Occipital lobe (tissue), 3 donors: ENCODE measurements at places on chromosomes 6 and 20.

GRCh38 chr6:150361876-150362275, 6.9 kb upstream of the IYD start:
- DNase-seq = no peak

GRCh38 chr6:23003671-23004467, 434.5 kb downstream of the HDGFL1 start:
- DNase-seq = peak; percentile 13

DNA sequence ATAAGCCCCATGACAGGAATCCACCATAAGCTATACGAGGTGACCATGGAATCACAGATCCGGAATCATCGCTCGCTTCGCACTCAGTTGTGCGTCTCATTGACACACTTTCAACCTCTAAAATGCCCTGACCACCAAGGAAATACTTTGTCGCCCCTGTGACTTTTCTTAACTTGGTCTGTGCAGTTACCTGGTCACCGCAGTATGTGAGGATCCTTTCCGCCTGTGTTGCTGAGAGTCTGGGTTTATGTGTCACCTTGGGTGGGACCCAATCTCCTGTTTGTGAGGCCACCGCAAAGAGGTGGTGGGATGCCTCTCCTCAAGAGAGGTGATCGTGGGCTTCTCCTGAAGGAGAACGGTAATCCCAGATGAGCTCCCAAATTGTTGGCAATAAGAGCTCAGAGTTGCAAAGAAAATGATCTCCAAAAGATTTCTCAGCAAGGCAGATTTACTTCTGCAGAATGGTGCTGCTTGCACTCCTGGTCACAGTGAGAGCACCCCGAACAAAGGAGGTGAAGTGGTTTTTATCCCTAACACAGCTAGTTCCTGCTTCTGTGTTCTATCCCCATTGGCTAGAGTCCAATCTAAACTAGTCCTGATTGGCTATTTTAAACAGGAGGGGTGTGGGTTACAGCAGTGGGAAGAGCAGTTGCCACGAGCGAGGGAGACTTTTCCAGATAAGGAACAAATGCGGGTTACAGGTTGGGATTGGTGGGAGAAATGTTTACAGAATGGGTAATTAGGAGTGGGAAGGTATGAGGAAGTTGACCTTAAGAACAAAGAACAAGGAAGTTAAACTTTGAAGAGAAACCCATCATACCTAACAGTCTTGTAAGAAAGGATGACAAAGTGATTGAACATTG, 9.1 kb upstream of the ZNFX1 start:
- no peak for DNase-seq

GRCh38 chr20:23103284-23104018, 17.3 kb upstream of the CD93 start:
- no peak for DNase-seq

DNA sequence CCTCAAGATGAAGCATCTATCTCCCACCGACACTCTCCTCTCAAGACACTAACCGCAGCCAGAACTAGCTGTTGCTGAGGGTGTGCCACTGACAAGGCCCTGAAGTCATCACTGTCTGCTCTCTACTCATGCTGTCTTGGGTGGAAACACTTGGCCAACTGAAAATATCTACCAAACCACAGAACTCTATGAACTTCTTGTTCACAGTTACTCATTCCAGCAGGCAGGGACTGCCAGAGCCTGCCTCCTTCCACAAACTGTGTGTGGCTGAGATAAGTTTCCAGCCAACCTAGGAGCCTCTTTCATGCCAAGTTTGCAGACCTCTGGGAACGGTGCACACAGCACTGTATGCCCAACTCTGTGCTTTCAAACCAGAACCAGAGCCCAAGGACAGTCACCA, 45.5 kb upstream of the NXT1 start:
- no peak for DNase-seq

GRCh38 chr6:36546308-36546919, 865 bp downstream of the STK38 start:
- DNase-seq = no peak

DNA sequence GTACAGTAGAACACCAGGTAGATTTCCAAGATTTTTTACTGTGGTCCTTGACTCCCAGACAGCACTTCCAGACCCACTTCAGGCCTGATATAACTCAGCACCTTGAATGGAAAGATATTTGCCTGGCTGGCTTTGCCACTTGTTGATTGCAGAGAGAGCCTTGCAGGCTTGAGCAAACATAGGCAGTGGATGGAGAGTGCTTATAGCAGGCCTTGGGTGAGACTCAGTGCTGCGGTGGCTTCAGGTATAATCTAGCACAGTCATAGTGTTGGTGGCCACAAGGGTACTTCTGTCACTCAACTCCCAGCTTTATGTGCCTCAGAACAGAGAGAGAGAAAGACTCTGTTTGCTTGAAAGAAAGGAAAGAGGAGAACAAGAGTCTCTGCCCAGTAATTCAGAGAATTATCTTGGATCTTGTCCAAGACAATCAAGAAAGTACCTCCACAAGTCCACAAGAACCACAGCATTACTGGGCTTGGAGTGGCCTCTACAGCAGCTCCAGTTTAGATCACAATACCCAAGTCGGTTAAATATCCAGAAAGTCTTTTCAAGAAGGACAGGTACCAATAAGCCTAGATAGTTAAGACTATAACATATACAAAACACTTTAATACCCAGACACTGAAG, 70.5 kb upstream of the FKBP1C start:
- no peak for DNase-seq

- DNase-seq = no peak
Observed at GRCh38 chr6:131215219-131215618, 80.0 kb downstream of the AKAP7 start.

GRCh38 chr6:135090819-135091218, 36.2 kb upstream of the HBS1L start:
- DNase-seq = no peak

- DNase-seq = no peak
Observed at GRCh38 chr6:26172608-26172968, 85.4 kb downstream of the HFE start.

GRCh38 chr20:11380283-11380682, 537.4 kb upstream of the BTBD3 start:
- no peak for DNase-seq

DNA sequence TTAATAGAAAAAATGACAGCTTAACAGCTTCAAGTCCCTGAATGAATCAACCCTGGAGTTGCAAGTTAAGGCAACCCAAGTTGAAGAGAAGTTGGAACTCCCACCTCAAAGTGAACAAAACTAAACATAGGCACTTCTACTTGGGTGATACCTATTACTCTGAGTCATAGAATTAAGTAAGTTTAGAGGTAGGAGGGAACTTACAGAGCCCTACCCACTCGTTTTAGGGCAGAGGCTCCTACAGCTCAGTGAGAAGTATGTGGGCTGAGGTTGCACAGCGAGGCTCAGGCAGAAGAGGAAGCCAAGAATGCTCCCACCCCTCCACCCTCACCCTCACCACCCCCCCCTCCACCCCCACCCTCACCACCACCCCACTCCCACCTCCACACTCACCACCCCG, 42.2 kb downstream of the NFATC2 start:
- no peak for DNase-seq

DNA sequence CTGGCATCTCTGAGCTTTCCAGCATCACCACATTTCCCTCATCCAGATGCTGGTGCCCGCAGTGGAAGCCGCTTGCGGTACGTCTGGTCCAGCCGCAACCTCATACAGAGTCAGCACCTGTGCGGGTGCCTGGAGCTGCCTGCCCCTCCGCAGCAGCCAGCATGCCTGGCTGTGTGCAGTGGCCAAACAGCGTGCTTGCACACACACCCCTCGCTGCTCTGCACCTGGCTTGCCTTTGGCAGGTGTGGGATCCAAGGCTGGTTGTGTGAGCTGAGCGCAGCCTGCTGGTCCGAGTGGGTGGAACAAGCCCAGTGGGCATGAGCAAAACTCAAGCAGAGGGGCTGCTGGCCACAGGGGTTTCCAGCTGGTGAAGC, 3.1 kb upstream of the HINT3 start:
- no peak for DNase-seq

- no peak for DNase-seq
Observed at GRCh38 chr6:135282395-135282794, 101.3 kb downstream of the MYB start.

DNA sequence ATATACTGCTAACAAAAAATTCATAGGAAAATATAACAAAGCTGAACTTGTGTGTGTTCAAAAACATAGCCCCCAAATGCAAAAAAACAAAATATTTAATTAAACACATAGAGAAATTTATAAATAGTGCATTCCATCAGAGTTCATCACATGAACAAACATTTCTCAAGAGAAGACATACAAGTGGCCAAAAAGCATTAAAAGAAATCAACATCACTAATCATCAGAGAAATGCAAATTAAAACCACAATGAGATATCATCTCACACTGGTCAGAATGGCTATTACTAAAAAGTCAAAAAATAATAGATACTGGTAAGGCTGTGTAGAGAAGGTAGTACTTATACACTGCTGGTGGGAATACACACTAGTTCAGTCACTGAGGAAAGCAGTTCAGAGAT, 39.6 kb upstream of the ADGRG6 start:
- no peak for DNase-seq

DNA sequence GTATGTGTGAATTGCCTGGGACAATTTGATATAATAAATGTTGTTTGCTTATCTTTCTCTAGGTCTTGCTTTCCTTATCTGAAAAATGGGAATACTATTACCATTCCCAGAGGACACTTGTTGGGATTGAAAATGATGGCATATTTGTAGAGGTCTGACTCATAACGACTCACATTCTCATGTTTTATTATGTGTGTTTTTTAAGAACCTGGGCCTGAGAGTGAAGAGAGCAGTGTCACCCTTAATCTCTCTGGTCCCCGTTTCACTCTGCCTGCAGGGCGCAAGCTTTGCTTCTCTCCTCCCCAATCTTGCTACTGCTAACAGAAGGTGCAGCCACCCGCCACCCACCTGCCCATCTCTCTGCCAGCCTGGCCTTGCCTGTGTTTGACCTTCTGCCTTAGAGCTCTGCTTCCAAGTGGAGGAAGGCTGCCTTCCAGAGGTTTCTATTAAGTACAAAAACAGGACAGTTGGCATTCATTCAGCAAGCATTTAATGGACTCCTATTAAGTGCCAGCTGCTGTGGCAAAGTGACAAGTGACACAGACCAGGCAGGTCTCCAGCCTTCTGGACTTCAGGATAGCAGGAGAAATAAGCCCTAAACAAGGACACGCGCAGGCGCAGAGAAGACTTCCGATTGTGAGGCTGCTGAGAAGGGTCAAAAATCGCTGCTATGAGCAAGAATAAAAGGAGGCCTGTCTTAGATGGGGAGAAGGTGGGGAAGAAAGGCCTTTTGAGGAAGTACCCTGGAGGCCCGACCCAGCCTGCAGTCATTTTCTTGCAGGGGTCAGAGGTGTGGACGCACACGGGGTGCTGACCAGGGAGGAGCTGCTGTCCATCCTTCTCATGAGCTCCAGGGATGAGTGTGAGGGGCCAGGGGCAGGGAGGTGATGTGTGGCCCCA, 112.5 kb downstream of the JPH2 start:
- DNase-seq = no peak

GRCh38 chr6:98847779-98848538, 13.6 kb downstream of the POU3F2 start:
- no peak for DNase-seq

DNA sequence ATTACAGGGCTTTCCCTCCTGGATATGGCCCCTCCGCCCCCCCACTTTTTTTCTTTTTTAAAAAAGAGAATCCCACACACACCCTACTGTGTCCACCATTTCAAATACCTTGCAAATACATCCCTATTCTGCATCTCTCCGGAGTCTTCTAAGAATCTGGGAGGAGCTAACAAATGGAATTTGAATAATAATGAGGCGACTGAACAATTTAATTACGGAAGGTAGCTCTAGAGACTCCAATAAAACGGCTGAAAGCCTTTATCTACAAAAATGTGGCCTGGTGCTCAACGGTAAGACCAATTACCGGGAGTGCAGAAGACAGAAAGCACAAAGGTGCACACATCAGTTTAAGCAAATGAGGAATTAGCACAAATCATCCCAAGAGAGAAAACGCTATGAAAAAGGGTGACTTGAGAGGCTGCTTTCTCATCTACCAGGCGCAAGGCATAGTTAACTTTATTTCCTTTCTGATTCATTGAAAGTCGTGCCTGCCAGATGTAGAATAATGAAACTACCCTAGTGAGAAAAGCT, 1.8 kb downstream of the RRAGD start:
- no peak for DNase-seq

GRCh38 chr20:64186071-64186598, 21.9 kb downstream of the MYT1 start:
- no peak for DNase-seq

GRCh38 chr6:17863901-17864754, 123.3 kb downstream of the KIF13A start:
- no peak for DNase-seq

DNA sequence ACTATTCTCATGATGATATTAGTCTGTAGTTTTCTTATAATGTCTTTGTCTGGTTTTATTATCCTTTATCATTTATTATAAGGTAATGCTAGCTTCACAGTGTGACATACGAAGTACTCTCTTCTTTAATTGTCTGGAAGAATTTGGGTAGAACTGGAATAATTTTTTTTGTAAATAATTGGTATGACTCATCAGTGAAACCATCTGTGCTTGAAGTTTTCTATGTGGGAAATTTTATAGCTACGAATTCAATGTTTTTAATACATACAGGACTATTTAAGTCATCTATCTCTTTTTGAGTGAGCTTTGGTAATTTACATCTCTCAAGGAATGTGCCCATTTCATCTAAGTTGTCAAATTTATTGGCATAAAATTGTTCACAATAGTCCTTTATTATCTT, 86.3 kb downstream of the SOD2 start:
- no peak for DNase-seq

DNA sequence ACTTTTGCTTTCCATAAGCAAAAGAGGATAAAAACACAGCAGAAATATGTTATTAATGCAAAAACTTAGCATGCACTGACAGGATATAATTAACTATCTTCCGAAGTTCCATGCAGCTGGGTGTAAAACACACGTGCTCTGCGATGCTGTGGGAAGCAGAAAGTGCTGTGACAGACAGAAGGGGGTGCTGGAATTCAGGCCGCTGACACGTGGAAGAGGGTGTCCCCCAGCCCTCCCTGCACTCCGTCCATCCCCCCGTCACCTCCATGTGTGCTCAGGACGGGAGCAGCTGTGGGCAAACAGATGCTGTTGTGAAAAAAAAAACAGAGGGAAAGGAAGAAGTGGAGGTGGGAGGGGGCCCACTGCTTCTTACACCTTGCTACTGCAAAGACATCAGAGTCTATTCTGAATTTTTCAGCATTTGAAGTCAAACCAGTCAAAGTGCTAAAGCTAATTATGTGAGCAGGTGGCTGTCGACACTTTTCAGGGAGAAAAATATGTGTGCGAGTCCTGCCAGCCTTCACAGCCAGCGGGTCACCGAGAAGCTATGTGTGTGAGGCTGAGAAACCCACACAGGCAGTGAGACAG, 175.9 kb upstream of the AFDN start:
- DNase-seq = no peak

- DNase-seq = no peak
Observed at GRCh38 chr20:16014436-16014835, 558.8 kb downstream of the KIF16B start.
